ENCODE measurements at places on chromosomes 2 and 18.

DNA sequence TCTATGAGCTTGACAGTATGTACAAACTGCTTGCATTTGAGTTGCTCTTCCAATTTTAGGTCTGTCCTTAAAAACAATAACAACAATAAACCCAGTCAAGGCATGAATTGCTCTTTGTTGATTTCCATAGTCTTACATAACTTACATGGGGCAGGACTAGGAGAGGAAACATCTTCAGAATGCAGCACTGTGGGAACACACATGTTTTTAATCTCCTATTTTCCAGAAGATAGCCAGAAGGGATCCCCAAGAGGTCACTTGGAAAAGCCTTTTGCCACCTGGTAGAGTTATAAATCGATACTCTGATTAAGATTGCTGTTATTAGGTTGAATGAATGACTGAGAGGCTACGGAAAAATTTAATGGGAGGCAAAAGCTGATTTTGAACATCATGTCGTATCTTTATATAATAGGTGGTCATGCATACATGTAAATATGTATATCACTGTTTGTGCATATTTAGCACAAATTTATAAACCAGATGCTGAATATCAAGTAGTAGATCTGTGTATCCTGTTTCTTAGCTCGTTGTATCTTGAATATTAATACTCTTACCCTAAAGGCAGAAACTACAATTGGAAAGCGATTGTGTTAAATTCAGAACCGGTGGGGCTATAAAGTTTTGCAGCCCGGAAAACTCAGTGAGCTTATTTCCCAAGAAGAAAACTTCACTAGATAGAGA, 479.4 kb upstream of the TCF4 start:
- DNase-seq, result no peak

- DNase-seq, result no peak
These were observed 46.4 kb upstream of the MRPL33 start for GRCh38 chr2:27724905-27725701.

DNA sequence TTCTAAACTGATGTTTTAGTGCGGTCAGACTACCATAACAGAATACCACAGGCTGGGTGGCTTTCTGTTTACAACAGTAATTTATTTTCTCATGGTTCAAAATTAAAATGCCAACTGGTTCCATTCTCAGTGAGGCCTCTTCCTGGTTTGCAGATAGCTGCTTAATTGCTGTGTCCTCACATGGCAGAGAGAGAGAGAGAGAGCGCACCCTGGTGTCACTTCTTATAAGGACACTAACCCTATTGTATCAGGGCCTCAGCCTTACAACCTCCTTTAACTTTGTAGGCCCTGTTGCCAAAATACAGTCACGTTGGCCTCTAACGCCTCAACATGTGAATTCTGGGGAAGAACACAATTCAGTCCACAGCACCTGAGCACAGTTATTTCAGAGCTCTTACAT, 37.5 kb upstream of the ZNF385B start:
- DNase-seq, result no peak

GRCh38 chr2:168912466-168912865, 11.4 kb downstream of the G6PC2 start:
- DNase-seq, result no peak

DNA sequence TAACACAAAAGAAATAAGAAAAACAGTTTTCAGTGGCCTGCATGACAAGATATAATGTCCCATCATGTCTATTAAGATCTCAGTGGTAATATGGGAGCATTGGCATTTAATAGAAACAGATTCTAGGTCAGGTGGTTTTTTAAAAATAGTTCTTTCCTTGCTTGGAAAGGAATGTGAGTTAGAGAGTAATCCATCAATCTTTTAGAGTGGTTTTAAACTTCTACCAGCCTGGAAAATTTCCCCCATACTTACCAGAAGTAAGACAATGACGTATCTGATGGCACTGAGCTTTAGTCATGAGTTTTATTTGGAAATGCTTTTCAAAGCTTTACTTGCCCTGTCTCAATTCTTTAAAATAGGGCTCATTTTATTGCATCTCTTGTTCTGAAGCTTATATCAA, 441.7 kb upstream of the SMIM21 start:
- no peak for DNase-seq

- no peak for DNase-seq
These were observed 5.5 kb downstream of the RNPEPL1 start for GRCh38 chr2:240573516-240574385.

- DNase-seq, result no peak
These were observed 156.7 kb downstream of the ARHGAP28 start for GRCh38 chr18:6885992-6886796.

DNA sequence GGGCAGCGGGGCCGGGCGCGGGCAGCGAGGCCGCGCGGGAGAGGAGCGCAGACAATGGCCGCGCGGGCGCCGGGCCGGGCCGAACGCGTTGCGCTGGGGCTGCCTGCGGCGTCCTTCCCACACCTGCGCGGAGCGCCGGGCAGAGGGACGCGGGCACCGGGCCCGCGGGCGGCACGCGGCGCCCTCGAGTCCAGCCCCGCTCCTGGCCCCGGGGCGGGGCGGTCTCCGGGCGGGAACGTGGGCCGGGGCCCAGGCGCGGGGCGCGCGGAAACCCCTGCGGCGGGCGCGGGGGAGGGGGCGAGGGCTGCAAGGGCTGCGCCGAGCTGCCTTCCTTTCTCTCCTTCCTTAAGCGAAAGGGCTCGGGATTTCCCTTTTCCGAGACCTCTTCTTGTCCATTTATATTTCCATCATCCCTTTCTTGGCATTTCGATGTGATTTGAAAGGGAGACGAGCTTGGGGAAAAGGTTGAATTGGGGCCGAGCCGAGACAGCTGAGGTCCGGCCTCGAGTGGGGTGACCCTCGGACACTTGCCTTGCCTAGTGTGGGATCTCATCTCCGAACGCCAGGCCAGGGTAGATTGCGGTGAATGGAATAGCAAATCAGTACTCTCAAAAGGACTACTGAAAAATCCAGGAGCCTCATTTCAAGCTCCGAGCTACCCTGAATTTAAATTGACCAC, 676 bp downstream of the KLHL23 start:
- DNase-seq, result peak; percentile 38

- peak; percentile 45 for DNase-seq
These were observed 137.5 kb downstream of the TPO start for GRCh38 chr2:1550658-1551316.

DNA sequence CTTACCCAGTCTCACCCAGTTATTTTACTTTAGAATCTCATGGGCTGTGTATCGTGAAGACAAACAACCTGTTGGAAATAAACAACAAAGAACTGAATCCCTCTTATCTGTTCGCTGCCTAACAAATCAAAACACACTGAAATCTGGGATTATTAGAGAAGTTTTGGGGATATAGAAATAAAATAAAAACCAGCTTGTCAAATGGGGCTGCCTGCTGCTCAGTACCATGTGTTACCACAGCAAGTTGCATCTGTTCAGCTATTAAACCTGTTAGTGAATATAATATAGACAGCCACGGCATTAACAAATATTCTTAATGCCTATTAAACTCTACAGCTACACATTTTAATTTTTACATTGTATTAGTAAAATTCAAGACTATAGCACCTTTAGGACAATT, 810.8 kb downstream of the NRXN1 start:
- DNase-seq, result no peak

DNA sequence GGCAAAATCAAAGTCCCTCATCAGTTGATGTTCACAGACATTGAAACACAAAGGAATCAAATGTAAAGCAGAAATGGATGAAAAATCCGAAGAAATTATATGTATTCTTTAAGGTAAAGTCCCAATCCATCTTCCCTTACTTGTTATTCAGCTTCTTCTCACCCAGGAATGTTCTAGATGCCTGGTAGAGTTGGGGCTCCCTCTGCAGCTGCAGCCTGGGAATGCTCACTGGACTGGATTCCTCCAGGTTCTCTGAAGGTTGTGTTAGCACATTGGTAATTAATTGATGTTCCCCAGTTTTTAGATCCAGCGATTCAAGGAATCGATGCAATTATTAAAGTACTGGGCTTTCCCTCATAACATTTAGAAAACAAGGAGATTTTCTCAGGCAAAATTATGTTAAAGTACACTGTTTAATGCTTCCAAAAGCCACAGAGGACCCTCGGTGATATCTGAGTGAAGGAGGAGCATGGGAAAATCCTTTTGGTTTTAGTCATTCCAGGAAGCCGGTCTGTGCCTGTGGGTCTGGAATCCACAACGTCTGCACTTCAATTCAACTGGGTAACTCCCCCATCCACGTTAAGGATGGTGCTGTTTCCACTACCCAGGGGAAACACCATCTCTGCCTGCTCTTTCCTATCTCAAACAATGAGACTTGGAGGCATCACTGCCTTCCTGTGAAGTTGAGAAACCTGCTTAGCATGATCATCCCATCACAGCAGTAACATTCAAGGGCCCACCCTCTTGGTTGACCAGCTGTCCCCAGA, 22.0 kb downstream of the NTSR2 start:
- DNase-seq, result no peak

GRCh38 chr2:137117385-137117784, 352.0 kb downstream of the THSD7B start:
- no peak for DNase-seq

DNA sequence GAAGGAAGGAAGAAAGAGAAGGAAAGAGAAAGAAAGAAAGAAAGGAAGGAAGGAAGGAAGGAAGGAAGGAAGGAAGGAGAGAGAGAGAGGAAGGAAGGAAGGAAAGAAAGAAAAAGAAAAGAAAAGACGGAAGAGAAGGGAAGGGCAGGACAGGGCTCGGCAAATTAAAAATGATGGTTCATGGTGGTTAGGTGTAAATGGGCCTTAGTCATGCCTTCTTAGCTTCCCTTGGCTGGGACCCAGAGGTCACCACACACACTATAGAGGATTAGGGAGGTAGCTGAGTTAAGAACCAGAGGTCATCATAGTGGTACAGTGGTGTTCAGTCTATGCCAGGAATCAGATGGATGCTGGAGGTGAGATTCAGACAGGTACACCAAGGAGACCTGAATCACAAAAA, 9.3 kb upstream of the ATL2 start:
- DNase-seq, result no peak

DNA sequence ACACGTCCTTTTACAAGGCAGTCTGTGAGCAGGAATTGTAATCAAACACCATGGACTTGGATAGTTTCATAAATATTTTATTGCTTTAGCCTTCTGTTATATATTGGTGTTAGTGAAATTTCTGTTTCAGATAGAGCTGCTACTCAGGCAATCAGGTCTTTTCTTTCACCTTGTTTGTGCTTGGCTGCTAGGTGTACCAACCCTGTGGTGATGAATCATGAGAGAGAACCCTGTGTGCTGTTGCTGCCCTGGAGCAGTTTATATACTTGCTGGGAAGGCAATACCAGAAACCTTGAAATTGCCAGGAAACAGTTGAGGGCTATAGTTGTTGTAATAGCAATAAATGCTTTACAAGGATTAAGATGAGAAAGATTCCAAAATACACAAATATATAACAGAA, 84.5 kb downstream of the FSHR start:
- no peak for DNase-seq

DNA sequence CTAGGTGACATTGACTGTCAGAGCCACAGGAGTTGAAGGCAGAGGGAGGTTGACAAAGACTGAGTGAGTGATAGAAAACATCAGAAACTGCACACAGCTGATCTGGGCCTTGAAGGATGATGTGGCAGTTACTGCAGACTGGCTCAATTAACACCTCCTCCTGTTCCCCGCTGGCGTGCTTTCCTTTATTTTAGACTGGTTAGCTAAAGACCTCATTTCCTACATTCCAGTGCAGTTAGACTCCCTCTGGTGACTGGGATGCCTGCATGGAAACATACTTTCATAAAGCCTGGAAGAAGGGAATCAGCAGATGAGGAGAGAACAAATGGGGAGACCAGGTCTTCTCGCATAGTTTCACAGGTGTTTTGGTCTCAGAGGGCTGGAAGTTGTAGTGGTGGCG, 7.1 kb downstream of the TPGS2 start:
- DNase-seq, result no peak

- no peak for DNase-seq
These were observed 45.3 kb upstream of the IL1R2 start for GRCh38 chr2:101946372-101947039.

- DNase-seq, result no peak
These were observed 13.2 kb upstream of the CTIF start for GRCh38 chr18:48525671-48526070.

DNA sequence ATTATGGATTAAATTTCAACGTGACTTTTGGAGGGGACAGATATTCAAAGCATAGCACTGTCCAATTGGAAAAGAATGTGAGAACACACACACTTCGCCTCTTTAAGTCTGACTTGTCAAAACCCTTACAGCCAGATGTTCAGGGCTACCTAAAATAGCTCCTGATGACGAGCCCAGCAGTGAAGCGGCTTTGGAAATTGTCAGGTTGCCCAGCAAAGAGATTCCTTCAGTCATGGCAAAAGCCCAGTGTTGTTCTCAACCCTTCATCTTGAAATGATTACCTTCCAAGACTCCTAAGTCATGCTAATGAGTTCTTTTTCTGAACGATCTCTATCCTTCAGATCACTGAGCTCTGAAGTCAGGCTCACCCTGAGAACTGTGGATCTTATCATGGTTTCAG, 436.6 kb downstream of the LRATD1 start:
- no peak for DNase-seq

GRCh38 chr2:239241431-239241960, 159.3 kb downstream of the HDAC4 start:
- DNase-seq, result no peak

GRCh38 chr2:22126106-22126505, 1002.3 kb downstream of the TDRD15 start:
- no peak for DNase-seq

GRCh38 chr2:106270471-106270891, 76.4 kb upstream of the UXS1 start:
- no peak for DNase-seq

- peak; percentile 28 for DNase-seq
These were observed 21.7 kb downstream of the DDX18 start for GRCh38 chr2:117835990-117836760.

DNA sequence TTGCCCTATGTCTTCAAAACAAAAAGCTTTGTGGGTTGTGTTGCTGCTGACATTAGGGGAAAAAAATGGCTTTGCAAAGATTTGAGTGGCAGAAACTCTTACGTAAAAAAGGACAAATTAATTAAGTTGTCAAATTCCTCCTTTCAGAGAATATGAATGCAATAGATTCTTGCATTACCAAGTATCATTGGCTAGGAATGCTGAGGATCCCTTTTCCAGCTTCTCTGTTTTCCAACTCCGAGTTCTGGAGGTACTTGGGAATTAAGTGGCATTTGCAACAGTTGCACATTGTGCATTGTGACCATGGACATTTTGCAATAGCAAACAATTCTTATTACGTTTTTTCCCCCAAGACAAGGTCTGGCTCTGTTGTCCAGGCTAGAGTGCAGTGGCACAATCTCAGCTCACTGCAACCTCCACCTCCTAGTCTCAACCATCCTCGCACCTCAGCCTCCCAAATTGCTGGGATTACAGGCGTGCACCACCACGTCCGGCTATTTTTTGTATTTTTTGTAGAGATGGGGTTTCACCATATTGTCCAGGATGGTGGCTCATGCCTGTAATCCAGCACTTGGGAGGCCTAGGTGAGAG, 29.9 kb upstream of the PPP1CB start:
- DNase-seq, result no peak
